ENCODE measurements at places on chromosomes 6 and 20.
A peak's percentile ranks its signal among the peaks of the same experiment; 100 is the strongest.

DNA sequence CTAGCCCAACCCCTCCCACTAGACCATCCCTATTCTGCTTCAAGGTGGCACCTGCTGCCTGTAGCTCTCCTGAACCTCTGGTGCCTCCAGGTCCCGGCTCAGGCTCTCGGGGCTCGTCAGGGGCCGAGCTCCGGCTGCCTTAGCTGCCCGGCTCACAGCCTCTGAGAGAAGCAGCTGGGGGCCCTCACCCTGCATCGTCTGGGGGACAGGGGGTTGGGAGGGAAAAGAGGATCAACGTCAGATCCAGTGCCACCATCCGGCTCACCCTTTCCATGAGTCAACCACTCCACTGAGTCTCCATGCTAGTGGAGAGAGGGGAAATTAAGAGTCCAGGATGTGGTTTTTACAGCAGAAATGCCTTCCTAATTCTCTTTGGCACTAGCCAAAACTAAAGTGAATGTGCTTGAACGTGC is 13.0 kb downstream of the BAG6 start:
- DNase-seq = peak; percentile 30

GRCh38 chr6:46888578-46888977 is 33.2 kb downstream of the ADGRF5 start:
- DNase-seq = no peak

- DNase-seq = no peak
These were observed 172.7 kb downstream of the SCP2D1 start for GRCh38 chr20:18986146-18986830.

DNA sequence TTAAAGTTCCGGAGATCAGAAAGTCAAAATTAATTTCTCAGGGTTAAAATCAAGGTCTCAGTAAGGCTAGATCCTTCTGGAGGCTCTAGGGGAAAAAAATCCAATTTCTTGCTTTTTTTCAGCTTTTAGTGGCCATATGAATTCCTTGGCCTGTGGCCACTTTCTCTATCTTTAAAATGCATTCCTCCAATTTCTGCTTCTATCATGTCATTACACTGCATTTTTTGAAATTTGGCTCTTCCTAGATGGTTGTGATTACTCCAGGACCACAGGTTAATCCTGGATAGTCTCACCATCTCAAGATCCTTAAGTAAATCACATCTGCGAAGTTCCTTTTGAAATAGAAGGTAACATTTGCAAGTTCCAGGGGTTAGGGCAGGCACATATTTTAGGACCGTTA is 1294.9 kb upstream of the CITED2 start:
- DNase-seq = no peak

- no peak for DNase-seq
These were observed 3.3 kb downstream of the KCNS1 start for GRCh38 chr20:45097485-45098102.

GRCh38 chr6:25428758-25429317 is 149.7 kb downstream of the CARMIL1 start:
- no peak for DNase-seq

GRCh38 chr20:9769954-9770353 is 68.9 kb downstream of the PAK5 start:
- DNase-seq = no peak
